ENCODE measurements at places on chromosomes 5 and 9.

DNA sequence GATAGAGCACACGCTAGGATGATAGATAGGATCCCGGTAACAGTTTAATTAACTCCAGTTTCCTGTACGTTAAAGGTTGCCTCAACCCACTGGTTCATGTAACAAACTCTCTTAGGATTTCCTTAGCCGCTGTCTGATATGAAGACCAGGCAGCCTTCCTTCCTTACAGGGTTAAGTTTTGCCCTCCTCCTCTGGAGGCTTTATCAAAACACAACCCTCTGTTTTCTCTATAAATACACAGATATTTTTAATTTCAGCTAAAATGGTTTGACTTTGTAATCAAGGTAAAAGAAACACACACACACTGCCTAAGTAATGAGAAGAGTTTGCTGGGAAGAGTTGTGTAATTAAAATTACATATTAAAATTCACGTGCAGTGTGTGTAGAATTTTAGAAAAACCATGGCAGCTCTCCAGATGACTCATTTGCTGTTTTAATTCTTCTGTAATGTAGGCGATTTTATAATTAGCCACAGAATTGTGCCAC, 369.8 kb downstream of the CSNK1G3 start:
- no peak for DNase-seq

DNA sequence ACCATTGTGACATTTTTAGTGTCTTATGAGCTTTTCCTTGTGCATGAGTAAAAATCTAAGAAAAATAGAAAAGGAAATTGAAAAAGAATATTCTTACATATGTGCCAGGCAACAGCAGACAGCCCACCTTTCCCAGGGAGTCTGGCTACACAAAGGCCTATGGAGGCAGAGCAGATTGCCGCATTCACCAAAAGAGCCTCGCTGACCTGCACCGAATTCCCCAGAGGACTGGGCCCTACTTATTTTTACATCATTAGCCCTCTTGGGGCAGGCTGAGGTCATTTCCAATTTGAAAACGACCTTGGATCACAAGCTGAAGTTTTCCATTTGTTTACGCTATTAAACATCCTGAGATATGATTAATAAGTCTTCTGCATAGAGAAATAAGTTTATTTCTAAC, 66.2 kb upstream of the WDR41 start:
- no peak for DNase-seq

DNA sequence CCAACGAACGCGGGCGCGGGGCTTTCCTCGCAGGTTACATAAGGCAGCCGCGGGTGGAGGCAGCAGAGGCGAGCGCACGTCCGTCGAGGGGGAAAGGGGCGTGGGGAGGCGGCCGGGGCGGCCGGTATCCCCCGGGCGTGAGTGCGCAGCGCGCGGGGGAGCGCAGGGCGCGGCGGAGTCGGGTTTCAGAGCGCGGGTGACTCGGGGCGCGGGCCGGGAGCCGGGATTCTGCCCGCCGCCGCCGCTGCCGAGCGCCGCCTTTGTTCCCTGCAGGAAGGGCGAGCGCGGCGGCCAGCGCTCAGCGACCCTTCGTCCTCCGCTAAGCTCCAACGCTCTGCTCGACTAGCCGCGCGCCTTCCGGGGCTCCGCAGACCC, at the start of gene COL15A1:
Gene COL15A1 (plus strand): TSS at position 226 of the 375 bp plus-strand sequence. CDS start 155 bp downstream, outside the sequence.
- no peak for DNase-seq

GRCh38 chr5:10307206-10308148, at the start of gene CMBL:
CMBL (minus strand) TSS chr5:10307902; CDS start chr5:10290762, 17,140 bp downstream.
- peak; percentile 38 for DNase-seq
